ENCODE measurements at places on chromosomes 2 and 18.

GRCh38 chr2:7539077-7539476, 621.9 kb downstream of the RNF144A start:
- DNase-seq: no peak

DNA sequence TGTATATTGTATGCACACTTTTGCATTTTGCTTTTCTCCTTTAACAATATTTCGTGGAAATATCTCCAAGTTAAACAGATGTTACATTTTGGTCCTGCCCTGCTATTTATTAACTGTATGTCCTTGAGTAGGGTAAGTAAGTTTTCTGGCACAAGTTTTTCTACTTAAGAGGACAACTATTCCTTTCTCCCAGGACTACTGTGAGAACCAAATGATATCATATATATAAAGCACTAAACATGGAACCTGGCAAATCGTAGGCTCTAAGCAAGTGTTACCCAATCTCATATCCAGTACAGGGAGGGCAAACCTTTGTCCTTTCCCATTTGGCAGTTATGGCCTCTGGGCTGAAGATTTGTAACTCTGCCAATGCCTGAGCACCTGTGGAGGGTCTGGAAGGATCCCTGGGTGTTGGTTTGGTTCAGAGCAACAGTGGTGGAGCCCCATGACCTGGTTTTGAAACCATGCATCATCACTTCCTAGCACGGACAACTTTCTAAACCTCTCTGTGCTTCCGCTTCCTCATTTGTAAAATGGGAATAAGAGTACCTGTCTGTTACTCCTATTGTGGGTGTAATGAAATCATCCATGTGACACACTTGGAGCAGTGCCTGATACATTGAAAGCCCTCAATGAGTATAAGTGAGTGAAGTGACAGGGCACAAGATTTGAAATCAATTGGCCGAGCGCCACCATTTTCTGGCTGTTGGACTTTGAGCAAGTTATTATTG, 28.3 kb upstream of the ICOS start:
- DNase-seq: no peak

GRCh38 chr2:181364492-181365170, 92.6 kb upstream of the ITGA4 start:
- no peak for DNase-seq

GRCh38 chr2:223513771-223514455, 88.2 kb downstream of the SCG2 start:
- DNase-seq: no peak

DNA sequence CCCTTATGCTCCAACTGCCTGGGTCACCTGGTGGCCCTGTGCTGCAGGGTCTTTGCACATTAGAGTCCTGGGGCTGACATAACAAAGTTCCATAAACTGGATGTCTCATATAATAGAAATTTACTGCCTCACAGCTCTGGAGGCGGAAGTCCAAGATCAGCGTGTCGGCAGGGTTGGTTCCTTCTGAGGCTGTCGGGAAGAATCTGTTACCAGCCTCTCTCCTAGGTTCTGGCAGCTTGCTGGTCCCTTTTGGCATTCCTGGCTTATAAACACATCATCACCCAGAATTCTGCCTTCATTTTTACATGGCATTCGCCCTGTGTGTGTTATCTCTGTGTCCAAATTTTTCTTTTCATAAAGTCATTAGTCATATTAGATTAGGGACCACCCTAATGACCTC, 170.5 kb downstream of the NDUFA10 start:
- DNase-seq: no peak

DNA sequence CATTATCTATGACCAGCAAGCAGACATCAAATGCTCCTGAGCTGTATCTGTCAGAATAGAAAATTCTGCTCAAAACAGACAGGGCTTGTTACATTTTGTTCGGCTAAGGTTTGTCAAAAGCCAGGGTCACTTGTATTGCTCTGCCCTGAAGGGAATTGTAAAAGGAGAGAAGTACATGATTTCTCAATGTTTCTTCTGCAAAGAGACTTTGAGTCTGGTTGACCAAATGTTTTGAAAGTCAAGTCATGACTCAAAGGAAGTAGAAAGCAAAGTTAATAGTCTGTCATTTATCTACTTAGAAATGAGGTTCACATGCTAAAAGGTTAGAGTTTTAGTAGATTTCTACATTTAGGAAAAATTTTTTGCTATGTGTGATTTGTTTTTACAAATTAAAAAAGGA, 1624.1 kb upstream of the ZEB2 start:
- no peak for DNase-seq
